ENCODE measurements at places on chromosomes 4 and X.
A peak's percentile ranks its signal among the peaks of the same experiment; 100 is the strongest.

- no peak for DNase-seq
Measured at GRCh38 chr4:87032884-87033533, 98.2 kb downstream of the AFF1 start.

DNA sequence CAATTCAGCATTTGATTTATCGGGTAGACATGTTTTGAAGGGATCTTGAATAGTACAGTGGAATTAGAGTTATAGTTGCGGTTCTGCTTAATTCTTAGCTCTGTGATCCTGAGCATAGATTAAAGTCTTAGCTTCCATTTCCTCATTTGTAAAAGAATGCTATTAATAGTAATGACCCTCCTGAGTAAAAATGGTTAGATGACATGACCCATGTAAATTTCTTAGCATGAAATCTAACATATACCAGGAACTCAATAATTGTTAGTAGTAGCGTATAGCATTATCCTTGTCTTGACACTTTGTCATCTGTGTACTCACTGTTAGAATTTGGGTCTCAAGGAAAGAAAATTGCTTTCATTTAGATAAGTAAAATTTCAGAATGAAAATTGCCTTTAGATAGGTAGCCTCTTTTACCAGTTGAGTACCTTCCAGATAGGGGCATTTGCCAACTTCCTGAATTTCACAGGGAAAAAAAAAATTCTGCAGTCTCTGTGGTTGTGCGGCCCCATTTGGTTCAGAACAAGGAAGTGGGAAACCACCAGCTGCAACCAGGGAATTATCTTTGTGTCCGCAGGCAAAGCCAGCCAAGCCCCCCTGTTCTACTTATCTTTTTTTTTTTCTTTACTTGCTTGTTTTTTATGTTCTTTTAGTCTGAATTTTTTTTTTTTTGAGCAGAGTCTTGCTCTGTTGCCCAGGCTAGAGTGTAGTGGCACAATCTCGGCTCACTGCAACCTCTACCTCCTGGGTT is 86.9 kb downstream of the TMEM164 start:
- DNase-seq = no peak

DNA sequence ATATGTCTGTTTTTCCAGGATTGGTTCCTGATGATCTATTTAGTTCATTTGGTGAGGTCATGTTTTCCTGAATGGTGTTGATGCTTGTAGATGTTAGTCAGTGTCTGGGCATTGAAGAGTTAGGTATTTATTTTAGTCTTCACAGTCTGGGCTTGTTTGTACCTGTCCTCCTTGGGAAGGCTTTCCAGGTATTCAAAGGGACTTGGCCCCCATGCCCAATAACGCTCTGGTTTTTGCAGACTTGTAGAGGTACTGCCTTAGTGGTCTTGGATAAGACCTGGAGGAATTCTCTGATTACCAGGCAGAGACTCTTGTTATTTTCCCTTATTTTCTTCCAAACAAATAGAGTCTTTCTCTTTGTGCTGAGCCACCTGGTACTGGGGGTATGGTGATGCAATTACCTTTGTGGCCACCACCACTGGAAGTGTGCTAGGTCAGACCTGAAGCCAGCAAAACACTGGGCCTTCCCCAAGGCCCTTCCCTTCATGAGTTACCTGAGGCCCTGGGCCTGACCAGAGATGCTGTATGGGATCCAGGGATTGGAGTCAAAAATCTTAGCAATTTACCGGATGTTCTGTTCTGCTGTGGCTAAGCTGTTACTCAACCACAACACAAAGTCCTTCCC is 63.3 kb upstream of the RXFP1 start:
- DNase-seq = no peak

- no peak for DNase-seq
Measured at GRCh38 chrX:138954976-138955375, 243.5 kb upstream of the FGF13 start.

- no peak for DNase-seq
Measured at GRCh38 chrX:106710771-106711170, 15.7 kb upstream of the RNF128 start.

- DNase-seq = no peak
Measured at GRCh38 chrX:115940348-115940747, 230.2 kb upstream of the AGTR2 start.

GRCh38 chrX:17590892-17591740 is 146.2 kb upstream of the SCML1 start:
- peak; percentile 2 for DNase-seq
